NCI-H2227 treated with DMSO at 0.1 percent for 48 hours (cell line): ENCODE measurements at places on chromosomes 12 and 14.

GRCh38 chr14:95078867-95079266 is 78.5 kb downstream of the DICER1 start:
- no peak for DNase-seq

DNA sequence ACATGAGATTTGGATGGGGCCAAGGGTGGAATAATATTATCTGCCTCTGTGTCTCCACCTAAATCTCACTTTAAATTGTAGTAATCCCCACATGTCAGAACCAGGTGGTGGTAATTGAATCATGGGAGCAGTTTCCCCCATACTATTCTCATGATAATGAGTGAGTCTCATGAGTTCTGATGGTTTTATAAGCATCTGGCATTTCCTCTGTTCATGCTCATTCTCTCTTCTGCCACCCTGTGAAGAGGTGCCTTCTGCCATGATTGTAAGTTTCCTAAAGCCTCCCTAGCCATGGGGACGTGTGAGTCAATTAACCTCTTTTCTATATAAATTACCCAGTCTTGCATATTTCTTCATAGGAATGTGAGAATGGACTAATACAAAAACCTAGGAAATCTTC is 29.9 kb downstream of the TSPAN19 start:
- no peak for DNase-seq

DNA sequence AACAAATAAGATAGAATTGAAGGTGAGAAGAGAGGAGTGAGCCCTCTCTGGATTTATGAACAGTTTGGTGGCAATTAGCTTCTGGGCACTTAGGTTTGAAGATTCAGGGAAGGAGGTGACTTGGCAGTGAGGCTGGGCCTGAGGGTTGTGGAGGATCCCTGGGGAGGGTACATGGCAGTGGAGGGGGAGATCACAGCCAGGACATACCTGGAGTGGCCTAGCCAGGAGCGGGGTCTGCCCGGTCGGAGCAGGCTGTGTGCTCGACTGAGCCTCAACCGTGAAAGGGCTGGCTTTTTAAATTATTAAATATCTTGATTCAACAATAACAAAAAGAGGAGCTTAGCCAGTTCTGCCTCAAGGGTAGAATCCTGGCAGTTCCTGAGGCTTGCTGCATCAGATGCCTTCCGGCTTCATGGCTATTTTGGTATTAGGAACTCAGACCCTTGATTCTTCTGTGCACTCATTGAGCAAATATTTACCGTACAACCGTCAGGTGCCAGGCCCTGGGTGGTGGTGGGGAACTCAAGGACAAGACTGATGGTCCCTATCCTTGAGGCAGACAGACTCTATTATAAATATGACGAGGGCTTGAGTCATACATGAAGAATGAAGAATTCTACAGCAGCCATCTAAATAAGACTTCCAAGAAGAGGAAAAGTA is 73.4 kb downstream of the SPTB start:
- no peak for DNase-seq

DNA sequence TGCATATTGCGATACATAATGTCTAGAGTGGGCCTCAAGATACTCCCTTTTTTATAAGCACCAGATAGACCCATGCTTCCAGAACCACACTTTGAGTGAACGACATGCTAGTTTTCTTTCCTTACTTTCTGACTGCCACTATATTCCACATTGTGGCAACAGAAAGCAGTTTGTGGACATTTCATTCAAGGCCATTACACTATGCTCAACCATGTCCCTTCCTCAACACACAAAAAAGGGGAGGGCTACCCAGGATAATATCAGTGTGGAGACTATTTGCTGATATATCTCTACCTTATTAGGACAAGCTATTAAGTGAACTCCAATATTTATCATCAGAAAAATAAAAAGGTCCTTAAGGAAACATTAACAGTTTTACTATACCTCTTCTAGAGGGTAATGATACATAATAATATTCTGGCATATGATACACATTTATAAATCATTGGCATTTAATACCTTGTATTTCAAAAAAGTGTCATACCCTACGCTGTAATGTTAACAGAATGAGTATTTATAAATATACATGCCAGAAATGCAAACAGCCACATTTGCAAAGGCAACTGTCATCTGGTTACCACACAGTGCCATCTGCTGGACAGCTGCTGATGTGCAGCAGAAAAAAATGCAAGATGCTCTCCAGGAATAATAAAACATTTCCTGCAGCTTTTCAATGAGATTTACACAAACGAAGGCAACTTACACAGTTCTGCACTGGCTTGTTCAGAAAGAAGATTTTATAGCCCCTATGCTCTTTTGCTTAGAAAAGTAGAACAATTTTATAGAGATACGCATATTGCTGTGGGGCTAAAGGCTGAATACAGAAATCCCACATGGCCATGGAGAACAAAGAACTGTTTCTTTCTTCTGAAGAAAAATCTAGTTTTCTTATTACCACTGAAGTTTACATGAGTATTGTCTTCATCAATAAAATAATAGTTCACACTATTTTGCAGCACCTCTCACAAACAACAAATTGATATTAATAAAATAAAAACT is 182.2 kb upstream of the GRIP1 start:
- DNase-seq = peak; percentile 50

- no peak for DNase-seq
These were observed 7.7 kb upstream of the PCK2 start for GRCh38 chr14:24086193-24086955.

DNA sequence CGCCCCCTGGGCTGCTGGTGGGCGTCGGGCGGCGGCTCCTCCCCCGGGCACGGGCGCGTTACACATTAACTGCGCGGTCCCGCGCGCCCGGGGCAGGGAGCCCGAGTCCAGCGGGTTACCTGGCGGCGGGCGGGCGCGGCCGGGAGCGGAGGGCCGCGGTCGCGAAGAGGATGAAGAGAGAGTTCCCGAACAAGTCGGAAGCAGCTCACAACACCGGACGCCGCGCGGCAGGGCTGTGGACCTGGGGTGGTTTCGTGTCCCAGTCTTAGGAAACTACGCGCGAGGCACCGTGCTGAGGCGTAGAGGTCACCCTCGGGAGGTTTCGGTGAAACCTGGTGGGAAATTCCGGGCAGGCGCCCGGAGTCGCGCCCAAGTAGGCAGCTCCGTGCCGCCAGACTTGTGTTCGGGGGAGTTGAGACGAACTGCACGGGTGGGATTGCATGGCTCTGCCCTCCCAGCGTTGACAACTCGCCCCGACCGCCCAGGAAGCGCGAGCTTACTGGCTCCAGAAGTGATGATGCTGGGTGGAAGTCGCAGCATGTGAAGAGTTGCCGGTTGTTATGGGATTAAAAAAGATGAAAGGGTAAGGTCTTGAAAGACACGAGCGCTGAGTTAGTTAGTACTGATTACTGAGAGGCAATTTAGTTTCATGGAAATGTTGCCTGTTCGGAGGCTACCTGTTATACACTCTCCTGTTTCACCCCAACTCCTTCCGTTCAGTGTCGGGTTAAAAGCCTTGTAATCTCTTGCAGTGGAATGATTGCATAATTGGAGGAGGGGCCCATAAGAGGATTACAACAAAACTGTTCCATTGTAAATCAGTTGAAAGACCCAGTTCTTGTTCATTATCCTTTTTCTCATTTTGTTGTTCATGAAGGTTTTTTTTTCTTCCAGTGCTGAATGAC is 879 bp downstream of the RAB3IP start:
- peak; percentile 59 for DNase-seq
